Activated CD8-positive, alpha-beta memory T cell treated with anti-CD3 and anti-CD28 coated beads for 1 hour (primary cell): ENCODE measurements at places on chromosomes 4 and X.

DNA sequence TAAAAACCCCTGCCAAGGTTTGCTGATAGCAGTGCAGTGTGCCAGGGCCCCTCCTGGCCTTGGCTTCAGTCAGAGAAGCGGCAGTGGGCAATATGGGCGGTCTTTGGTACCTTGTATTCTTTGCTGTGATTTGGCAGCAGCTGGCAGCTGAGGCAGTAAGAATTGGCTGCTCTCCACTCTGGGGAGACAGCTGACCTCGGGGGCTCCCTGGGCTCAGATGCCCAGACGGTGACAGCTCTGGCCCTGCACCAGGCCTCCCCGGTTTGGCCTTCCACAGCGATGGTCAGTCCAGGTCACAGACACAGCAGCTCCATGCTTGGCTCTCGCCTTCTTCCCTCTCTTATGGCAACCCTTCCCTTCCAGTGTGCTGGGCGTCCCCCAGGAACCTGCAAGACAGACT is 330.9 kb downstream of the BCOR start:
- DNase-seq = no peak

GRCh38 chr4:38678078-38678477 is 14.1 kb downstream of the KLF3 start:
- no peak for DNase-seq

GRCh38 chr4:52317361-52317879 is 266.3 kb downstream of the SPATA18 start:
- no peak for DNase-seq

GRCh38 chrX:67558267-67558666 is 14.4 kb downstream of the AR start:
- DNase-seq = no peak

DNA sequence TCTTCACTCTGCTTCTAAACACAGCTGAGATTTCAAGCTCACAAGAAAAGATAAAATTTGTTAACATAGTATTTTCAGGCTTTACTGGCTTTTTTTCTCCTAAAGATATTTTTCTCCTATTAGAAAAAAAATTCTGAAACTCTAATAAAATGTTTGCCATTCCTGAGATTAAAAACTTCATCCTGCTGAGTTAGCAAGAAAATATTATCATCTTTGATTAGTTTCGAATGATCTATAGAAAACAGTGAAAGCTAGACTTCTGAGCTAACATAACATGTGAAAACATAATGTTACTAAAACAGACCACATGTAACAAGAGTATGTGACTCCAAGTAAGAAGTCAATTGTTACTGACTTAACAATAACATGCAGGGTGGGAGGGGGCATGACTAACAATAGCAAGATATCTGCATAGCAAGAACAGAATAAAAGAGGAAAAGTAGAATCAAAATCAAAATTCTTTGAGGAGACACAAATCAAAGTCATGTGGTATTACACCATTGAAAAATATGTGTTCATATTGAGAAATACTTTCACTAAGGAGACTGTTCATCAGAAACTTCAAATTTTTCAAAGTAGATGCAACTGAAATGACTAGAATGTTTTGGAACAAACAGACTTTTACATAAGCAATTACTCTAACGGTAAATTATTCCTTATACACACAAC is 14.5 kb downstream of the TBCK start:
- DNase-seq = no peak

- DNase-seq = no peak
Observed at GRCh38 chrX:22634083-22634482, 361.4 kb downstream of the CBLL2 start.

- DNase-seq = no peak
Observed at GRCh38 chrX:149073479-149073878, 431.6 kb downstream of the IDS start.

DNA sequence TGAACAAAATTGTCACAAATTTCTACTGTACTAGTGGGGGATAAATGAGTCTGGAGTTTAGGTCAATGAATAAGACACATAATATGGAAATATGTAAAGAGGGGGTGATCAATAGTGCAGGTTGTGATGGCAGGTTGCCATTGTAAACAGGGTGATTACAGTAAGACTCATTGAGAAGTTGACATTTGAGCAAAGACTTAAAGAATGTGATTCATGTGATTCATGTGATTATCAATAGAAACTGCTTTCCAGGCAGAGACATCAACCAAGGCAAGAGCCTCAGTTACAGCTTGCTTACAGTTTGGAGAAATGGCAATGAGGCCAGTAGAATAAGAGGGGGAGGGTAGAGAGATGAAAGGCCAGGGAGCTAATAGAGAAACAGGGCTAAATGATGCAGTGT is 45.8 kb upstream of the GIMD1 start:
- DNase-seq = no peak

DNA sequence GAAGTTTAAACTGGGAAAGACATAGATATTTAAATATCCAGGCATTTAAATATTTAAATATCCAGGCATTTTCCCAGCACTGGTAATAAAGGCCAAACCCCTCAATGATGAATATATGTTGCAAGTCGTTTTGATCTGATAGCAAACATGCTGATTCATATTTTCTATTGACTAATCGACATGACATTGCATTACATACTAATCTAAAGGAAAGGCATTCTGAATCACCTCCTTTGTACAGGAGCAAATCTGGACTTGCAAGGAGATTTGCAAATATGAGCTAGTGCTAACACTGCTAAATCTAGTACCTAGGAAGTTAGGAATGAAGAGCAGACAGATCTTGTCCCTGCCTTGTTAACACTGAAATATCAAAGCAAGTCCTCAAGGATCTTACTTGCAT is 207.3 kb downstream of the SLC7A11 start:
- DNase-seq = no peak

DNA sequence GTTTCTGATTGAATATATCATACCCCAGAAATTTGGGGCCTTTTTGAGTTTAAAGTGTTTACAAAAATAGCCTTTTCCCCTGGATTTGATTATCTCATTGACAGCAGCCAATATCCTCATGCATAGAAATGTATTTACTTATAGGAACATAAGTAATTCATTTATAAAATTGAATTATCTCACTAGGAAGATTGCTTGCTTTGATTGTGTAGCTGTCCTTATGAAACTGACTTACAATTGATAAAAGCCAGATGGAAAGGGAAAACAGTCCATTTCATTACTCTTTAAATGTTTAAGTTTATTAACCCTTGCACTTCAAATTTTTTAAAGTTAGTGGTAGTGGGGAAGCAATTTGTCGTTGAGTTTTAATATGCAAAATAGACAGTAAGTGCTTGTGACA is 310.2 kb upstream of the TBX22 start:
- DNase-seq = no peak

DNA sequence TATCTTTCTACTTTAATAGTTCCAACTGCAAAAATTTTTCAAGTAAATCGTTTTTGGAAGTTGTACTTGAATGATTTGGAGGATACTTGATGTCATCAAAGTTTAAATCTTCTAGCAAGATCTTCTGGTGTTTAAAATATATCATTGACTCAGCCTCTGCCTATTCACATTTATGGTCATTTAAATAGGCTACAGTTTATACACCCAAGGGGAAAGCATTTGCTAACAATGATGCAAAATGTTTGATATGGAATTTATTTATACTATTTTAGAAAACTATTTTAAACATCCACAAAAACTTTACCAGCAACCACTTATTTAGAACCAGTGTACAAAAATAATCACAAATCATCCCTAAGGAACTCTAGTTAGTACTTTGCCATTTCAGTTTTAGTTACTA is 123.3 kb upstream of the STIM2 start:
- DNase-seq = no peak

DNA sequence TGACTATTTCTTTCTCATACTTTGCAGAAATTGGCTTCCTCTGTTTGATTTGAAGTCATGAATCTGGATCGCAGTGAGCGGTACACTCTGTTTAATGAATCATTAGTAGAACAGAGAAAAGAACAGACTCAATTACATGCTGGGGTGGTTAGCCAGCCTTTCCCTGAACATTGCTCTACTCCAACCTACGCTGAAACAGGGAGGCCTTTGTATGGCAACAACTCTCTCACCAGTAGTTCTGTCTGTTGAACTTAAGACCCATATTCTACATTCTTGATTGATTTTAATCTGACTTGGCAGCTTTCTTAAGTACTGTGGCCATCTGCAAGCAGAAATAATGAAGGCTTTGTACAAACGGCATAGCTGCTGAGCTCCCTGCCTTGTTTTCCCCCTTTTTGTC is 19.0 kb upstream of the AP1S2 start:
- DNase-seq = no peak

- DNase-seq = no peak
Observed at GRCh38 chrX:14776901-14777300, 96.0 kb downstream of the FANCB start.

DNA sequence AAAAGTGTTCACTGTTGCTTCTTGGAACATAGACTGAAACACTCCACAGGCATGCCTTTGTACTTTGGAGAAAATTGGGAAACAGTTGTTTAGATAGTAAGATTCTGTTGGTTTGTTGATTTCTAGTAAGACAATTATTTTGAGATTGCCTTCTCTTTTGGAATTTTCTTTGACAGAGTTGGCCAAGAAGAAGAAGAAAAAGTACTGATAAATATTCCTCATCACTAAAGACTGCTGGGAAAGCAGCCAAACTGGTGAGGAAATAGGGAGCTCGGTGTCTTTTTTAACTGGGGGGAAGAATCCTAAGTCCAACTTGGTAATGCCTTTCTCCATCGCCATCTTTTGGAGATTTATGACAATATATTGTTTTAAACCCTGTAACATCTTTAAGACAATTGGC is 370.7 kb downstream of the GPAT3 start:
- no peak for DNase-seq

- DNase-seq = no peak
Observed at GRCh38 chr4:130214268-130214667, 1118.3 kb downstream of the C4orf33 start.

- DNase-seq = no peak
Observed at GRCh38 chrX:72399816-72400215, 94.1 kb upstream of the CITED1 start.

GRCh38 chrX:76420237-76420636 is 7.3 kb upstream of the MAGEE1 start:
- DNase-seq = no peak

DNA sequence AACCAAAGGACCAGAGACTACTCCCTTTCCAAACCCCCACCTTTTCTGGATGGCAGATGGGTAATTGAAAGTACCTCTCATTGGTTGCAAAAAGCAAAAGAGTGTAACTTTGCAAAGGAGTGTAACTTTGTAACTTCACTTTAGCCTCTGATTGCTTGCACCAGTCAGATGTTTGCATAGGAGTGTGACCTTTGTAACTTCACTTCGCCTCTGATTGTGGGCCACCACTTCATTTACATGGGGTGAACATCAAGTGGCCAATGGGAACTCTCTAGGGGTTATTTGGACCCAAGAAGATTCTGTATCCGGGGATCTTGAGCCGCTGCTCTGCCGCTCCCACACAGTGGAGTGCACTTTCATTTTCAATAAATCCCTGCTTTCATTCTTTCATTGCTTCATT is 9.9 kb upstream of the SLC25A43 start:
- no peak for DNase-seq

DNA sequence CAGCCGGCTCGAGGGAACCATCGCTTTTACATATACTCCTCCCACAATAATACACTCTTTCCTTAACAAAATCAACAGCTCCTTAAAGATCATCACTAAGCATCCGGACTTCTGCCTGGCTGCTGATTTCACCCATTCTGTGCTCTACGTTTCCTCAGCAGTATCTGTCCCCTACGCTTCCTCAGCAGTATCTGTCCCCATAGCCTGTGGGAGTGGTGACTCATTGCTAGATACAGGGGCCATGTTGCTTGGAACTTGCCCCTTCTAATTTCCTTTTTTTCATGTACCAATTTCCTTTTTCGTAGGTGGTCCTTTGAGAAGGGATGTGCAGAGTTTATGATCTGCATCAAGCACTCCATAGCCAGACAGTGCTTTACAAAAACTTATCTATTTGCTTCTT is 18.6 kb downstream of the MAP3K15 start:
- no peak for DNase-seq

DNA sequence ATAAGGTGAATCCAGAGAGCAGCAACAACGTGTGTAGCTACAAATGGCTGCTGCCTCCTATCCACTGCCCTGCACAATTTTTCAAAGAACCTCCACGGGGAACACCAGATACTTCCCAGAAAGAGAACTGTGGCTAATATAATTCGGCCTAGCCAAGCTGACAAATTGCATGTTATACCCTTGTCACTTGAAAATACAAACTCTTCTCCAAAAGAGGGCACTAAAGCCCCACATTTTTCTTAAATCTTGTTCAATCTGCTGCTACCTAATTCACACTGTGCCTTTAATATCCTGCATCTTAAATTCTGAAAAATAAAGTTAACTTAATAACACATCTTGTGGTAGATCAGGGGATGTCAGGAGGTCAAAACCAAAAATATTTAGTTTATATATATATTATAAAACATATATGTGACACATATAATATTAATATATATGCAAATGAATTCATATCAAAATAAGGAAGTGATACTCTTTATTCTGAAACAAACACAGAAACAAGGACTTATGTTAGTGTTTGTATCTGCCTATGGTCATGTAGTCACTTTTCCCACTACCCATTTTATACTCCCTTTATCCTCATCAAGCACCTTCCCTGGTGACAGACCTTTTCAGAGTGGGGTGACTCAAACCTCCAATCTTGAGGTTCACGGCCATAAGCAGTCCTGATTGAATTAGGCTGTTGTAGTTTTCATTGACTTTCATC is 24.1 kb downstream of the CT45A1 start:
- DNase-seq = no peak

GRCh38 chrX:132491191-132491590 is 2.4 kb upstream of the MBNL3 start:
- DNase-seq = no peak

DNA sequence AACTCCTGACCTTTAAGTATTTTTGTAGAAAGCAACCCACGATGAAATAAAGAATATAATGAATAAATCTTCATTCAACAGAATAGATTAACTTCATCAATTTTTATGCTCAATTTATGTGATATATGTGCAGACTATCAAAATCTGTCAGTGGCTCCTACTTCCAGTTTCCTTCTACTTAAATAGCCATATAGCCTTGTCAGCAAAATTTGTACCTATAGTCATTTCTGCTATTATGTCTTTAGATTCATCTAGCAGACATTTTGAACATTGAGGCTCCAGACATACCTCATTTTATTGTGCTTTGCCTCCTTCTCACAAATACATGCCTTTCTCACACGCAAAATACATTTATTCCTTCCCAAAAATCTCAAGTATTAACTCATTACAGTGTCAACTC is 971.7 kb downstream of the FAM133A start:
- DNase-seq = no peak

- DNase-seq = no peak
Observed at GRCh38 chrX:1529756-1530155, 7.2 kb downstream of the P2RY8 start.
